Activated gamma-delta T cell (primary cell): ENCODE measurements at places on chromosomes 7 and 10.

- no peak for DNase-seq
Observed at GRCh38 chr7:132112106-132112505, 464.2 kb downstream of the PLXNA4 start.

DNA sequence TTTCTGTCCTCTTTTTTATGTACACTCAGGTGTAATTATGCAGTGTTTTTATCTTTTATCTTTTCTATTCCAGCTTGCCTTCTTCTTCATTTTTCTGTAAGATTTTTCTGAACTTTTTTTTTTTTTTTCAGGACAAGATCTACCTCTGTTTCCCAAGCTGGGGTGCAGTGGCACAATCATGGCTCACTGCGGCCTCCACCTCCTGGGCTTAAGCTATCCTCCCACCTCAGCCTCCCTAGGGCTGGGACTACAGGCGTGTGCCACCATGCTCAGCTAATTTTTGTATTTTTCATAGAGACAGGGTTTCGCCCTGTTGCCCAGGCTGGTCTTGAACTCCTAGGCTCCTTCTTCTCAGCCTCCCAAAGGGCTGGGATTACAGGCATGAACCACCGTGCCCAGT lies 6.3 kb upstream of the CALD1 start:
- no peak for DNase-seq

- DNase-seq: no peak
Observed at GRCh38 chr10:72832701-72833100, 60.8 kb upstream of the OIT3 start.

DNA sequence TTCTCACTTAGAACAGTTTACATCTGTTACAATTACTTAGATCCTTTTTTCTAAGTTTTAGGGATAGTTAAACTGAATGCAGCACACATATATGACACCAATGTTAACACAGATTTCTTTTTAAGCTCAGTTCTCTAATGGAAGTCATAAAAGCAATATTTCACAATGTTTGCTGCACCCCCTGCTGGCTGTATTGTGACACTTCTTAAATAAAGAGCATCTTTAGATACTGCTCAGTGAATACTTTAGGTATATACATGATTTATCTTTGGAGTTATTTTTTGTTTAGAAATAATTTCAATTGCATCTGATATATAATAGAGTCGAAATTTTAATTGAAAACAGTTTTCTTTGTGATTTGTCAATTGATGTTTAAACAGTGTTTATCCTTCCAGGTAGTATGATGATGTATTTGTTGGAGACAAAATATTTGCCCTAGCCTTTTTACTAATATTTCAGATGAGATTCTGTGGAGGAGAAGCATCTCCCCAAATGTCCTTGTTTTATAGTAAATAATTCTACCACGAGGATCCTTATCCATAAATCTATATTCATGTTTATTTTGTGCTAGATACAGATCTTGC lies 174.4 kb downstream of the ST7 start:
- no peak for DNase-seq

DNA sequence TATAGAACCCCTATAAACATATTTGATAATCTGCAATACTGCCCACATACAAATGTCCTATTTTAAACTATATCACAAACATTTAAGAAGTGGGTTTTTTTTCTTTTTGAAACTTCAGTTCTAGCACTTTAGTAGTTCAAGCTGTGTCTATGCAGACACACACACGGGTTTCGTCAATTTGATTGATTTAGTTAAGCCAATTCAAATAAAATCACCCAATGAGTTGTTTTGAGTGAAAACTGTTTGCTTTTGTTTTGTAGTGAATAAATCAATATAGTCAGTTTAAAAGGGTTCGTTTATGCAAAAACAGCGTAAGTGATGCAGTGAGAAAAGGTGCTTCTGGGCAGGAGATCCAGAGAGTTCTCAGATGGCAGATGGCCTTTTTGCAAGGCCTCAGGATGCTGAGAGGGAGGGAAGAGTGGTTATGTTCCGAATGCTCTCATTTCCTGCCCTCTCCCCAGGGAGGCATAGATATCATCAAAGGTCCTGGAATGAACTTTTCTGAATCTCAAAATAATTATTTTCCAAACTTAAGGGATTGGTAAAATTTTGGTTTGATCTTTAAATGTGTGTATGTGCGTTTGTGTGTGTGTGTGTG lies 102.7 kb downstream of the AGMO start:
- DNase-seq: no peak

DNA sequence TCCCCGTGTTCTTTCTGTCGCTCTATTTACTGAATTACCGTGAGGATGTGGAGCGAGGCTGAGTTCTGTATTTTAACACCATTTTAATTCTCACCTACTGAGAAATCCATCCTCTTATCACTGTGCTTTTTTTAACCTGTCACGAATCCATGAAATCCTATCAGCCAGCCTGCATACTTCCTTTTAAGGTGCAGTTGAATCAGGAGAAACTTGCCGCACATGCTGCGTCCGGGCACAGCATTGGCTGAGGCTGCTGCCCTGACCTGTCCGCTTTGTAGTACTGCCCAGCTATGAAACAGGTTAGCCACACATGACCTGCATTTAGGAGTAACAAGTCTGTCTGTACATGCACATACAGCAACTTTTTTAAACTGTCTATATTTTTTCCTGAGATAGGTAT lies 82.5 kb downstream of the EGFR start:
- no peak for DNase-seq

DNA sequence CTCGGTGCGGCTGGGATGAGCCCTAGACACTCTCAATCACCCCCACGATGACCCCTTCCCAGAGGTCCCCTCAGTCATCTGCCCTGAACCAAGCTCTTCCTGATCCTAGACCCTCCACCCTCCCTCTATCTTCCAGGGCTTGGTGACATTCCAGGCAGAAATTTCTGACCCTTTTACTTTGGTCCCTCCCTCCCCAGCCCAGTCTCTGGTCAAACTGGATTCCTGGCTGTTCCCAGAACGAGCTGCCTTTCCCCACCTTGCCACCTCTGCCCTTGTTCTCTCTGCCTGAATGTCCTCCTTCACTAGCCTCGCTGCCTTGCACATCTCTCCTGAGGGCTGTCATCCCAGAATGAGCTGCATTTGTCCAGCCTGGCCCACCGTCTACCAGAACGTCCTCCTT lies 1.3 kb upstream of the CLDN4 start:
- no peak for DNase-seq

- DNase-seq: no peak
Observed at GRCh38 chr7:2553108-2553507, 2.2 kb downstream of the BRAT1 start.

DNA sequence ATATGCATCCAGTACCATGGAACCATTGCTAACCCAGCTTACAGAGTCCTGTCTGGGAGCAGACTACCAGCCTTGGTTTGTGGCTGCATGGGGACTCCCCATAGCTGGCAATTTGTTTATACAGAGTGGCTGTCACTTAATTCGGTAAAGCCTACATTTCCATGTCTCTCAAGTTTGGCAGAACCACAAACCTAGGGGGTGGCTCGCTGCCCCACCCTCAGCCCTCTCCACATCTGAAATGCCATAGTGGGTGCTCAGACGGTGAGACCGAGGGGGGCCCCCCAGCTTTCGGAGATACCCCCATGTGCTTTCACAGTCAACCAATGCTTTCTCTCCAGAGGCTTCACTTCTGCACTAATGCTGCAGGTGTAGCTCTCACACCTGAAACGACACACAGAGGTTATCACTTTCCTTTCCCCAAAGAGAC lies 75.5 kb upstream of the KAT6B start:
- no peak for DNase-seq

DNA sequence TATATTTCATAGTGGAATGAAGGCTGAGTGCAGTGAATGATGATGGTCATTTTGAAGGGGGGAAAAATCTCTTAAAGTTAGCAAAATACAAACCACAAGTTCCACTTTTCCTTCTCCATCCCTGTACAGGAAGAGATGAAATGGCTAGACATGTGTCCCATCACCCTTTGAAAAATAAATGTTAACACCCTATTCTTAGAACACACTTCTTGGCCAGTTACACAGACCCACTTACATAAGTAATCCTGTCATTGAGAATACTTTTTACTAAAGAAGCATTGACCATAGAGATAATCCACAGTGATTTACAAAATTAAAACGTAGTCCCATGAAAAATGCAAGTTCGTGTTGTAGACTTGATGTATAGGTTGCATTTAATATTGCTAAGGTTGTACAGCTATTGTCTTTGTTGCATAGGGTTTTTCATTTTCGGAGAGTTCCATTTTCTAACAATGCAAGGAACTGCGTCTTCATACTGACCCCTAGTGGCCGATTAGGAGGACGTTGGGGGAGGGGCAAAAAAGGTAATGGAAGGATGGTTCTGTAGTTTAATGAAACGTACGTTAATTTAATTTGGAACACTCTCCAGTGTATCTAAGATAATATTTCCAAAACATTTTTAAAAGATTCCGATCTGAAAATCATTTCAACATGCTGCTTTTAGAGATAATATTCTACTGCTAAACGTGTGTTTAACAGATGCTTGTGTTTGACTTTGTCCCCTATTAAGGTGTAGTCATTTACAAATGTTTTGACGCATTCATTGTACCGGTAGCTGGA lies 60.9 kb downstream of the ARMC3 start:
- no peak for DNase-seq
